Ovary (tissue), 10 donors: ENCODE measurements at places on chromosomes 13 and 19. TPM values are rescaled to one million over a fixed set of nuclear protein-coding genes. Genes with fewer than 3 reads are reported as not detected.

The ZNF813 gene
- total RNA-seq, result 3.1 TPM

The KLHL1 gene
- total RNA-seq, result not detected

DNA sequence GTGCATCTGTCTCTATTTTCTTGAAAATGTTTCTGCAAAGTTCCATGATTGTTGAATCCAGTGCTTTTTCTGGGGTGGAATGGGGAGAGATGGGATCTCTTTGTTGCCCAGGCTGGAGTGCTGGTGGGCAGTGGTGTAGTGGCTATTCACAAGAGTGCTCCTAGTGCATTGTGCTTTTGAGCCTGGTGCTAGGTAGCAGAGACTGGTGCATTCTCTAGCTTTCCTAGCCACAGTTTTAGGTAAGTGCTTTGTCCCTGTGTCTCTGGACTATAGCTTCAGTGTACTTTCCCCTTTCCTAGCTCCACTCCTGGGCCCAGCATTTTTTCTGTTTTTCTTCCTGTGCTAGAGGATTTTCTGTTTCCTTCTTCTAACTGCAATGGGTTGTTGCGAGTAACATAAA, 825.6 kb downstream of the SLITRK6 start:
- DNase-seq, result no peak

- no peak for DNase-seq
These were observed 7.2 kb upstream of the FCHO1 start for GRCh38 chr19:17743874-17744580.

GRCh38 chr19:33640773-33641172, 19.0 kb downstream of the CHST8 start:
- DNase-seq, result no peak

DNA sequence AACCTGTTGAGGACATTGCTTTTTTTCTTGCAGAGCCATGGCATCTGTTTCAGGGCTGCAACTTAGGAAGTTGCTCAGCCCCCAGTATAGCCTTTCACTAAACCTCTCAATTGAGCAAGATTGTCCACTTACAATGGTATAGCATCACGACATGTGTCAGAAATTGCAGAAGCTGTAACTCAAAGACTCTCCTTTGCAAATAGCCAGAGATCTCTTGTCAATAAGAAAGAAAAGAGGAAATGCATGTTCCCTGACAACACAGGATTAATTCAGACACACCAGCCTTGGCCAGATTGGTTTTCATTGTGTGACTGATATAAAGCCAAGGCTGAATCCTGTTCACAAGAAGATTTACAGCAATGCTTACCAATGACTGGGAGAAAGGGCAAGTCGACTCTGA, 38.7 kb upstream of the CYSLTR2 start:
- no peak for DNase-seq

- DNase-seq, result peak; percentile 26
These were observed at the start of gene FLT1 for GRCh38 chr13:28494778-28495537. Gene FLT1 (minus strand): TSS chr13:28495128. CDS start chr13:28494843, 285 bp downstream.

DNA sequence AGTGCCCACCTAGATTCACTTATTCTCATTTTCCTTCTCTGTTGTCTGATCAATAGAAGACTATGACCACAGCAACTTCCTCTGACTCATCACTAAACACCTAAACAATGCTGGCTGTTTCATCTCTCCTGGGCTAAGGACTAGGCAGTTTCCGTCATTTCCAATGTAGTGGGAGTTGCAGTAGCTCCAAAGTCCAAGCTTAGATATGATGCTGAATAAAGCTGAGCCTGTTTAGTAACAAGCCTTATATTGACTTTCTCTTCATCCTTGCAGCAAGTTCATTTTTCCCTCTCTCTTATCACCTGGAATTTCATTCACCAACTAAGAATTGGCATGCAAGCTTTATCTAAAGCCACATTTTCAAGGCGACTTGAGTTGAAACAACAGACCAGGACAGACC, 53.5 kb upstream of the PCDH9 start:
- no peak for DNase-seq

The ZNF284 gene
- total RNA-seq, result 2.0 TPM

DNA sequence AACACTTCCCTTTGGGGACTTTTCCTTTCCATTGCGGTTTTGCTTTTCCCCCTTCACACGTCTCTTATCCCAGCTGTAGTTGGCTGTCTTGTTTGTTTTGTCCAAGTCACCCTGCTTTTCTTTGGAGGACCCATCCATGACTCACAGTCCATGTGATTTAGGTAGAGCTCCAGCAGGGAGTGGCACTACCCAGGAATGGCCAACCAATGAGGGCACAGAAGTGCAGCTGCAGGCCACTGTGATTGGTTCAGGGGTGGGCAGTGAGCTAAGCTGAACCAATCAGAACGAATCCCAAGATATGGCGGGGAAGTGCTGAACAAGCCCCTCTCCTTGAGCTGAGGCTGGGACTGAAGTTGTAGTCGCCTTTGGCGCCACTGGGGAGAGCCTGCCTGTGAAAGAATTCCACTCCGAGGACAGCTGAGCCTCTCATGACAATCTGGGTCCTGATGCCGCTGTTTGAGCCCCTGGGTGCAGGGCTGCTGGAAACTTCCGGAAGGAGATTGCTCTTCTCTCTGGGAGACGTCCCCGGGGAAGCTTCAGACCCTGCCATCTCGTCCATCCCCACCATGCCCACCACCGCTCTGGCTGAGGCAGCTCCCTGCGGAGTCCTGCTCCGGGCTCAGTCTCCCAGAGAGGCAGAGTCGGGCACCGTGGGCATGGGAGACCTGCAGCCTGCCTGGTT, 62.9 kb upstream of the URI1 start:
- DNase-seq, result no peak
